ENCODE measurements at places on chromosomes 3 and 15.

GRCh38 chr3:148938936-148939335 lies 52.4 kb upstream of the GYG1 start:
- no peak for DNase-seq

DNA sequence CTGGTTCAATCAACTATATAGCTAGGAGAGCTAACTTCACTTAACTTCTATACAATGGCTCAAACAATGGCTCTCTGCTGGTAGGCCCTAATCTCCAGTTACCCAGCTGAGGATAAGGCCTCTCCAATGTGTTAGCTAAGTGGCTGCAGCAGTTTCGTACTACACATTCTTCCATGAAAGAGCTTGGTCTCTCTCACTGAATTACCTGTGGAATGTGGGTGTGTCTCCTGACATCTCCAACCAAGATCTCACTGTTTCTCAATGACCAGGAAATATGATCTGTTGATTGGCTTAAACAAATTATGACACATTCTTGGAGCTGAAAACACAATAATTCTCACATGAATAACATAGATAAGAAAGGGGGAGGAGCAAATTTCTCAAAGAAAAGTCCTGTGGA lies 169.8 kb upstream of the ROBO1 start:
- DNase-seq: no peak

GRCh38 chr3:75180945-75181298 lies 483.2 kb upstream of the FRG2C start:
- no peak for DNase-seq

DNA sequence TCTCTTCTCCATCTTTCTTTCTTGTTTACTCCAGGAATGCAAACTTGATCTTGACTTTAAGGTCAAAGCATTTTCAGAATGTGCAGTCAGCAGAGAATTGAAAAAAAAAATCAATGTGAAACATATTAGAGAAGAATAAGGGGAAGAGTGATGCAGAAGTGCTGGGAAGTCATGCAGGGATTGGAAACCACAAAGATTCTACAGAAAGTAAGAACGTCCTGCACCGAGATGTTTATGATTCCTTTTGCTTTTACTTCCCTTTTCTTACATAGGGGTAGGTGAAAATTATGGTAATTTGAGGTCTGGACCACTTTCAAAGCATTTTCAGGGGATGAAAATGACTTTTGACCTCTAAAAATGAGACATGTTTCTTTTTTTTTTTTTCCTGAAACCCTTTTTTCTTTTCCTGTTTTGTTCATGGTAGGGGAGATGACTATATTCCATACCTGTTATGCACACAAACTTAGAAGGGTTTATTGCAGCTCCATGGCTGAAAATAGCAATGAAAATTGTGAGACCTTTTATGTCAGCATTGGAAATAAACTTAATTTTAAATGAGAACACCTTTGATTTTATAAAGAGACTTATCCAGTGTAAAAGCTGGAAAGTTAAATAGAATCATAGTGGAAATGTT lies 623.5 kb upstream of the TBL1XR1 start:
- DNase-seq: no peak
